ENCODE measurements at places on chromosomes 16 and 17. TPM values are rescaled to one million over a fixed set of nuclear protein-coding genes. Genes with fewer than 3 reads are reported as not detected.

Gene EVPLL
- 0.73 TPM for total RNA-seq

- no peak for DNase-seq
Observed at GRCh38 chr16:88368994-88369393, 13.8 kb upstream of the ZNF469 start.

- DNase-seq: no peak
Observed at GRCh38 chr16:80104401-80104800, 436.4 kb upstream of the DYNLRB2 start.

Gene DRG2
- total RNA-seq: 36.4 TPM

Gene IGF2BP1
- total RNA-seq: not detected

- DNase-seq: peak; percentile 77
Observed at GRCh38 chr16:23245268-23245667, 56.8 kb upstream of the SCNN1B start.

DNA sequence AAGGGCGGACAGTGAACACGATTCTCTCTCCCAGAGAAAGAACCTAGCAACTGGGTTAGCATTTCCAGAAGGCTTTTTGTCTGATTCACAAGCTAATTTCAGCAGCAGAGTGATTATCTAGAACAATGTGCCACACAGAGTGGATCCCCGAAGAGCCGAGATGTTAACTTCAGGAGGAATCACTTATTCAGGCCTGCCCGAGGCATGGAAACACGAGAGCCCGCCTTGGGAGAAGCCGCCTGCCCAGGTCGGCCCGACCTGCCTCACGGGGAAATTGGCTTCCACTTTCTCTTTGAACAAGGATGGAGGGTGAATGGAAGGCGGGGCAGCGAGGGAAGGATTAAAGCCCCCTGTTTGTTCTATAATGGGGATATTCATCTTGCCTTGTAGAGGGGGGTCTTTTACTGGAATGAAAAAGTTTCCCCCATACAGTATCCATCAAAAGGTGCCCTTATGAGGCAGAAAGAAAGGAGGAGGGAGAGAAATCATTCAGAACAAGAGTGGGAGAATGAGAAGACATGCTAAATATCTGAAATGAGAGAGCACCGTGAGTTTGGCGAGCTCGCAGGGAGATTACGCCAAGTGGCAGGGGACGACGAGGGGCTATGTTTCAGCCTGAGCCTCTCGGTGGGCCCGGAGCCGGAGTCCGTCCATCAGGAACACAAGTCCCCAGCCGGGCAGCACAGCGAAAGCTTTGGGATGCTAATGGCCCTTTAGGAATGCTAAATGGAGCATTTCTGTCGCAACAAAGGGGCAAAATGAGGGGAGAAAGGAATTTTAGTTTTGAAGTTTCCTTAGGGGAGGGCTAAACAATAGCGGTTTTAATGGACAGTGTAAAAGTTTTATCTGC, 33.0 kb downstream of the NTN1 start:
- no peak for DNase-seq

GRCh38 chr16:66996324-66996982, 8.1 kb downstream of the CES4A start:
- no peak for DNase-seq

DNA sequence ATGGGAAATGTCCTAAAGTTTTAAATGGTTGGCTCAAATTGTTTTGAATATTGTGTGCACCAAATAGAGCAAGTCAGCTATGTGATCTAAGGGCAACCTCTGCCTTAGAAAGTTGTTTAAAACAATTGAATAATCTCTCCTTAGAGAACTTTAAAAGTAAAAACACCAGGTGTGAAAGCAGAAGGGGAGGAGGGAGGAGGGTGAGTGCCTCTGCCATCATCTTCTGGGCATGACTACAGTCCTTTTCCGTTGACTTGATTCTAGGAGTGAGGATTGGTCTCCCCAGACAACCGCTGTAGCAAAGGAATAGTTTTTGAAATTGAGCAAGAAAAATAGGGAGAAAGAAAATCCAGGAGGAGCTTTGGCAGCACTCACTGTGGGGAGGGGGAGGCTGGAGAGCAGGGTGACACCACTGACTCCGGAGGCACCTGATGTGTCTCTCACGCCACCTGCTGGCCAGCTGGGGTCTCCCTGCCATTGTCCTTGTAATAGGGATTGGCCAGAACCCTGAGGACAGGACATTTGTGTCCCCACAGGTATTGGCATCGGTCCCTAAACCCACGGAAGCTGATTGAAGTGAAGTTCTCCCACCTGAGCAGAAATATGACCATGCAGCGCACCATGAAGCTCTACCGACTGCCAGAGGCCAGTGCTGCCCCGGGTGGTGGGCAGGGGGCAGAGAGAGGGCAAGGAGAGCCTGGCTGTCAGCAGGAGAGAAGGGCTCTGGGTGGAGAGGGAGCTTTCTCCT, 33.3 kb downstream of the PLCD3 start:
- DNase-seq: peak; percentile 89

- DNase-seq: no peak
Observed at GRCh38 chr16:83932304-83932703, 20.7 kb upstream of the OSGIN1 start.

Data from breast epithelium (tissue), 4 donors.